Aorta (tissue), 5 donors: ENCODE measurements at places on chromosomes 11 and 22. TPM values are rescaled to one million over a fixed set of nuclear protein-coding genes. Genes with fewer than 3 reads are reported as not detected.
A peak's percentile ranks its signal among the peaks of the same experiment; 100 is the strongest.

The ART1 gene
- not detected for total RNA-seq

The HOATZ gene
- not detected for total RNA-seq

The TBX10 gene
- total RNA-seq = not detected

The BAIAP2L2 gene
- 0.48 TPM for total RNA-seq

The KCNJ4 gene
- total RNA-seq = not detected

GRCh38 chr22:24587948-24588347, 4.9 kb downstream of the LRRC75B start:
- DNase-seq = no peak

GRCh38 chr11:111796696-111797095, 30.5 kb upstream of the PPP2R1B start:
- DNase-seq = no peak

- DNase-seq = no peak
These were observed 299.1 kb downstream of the KIRREL3 start for GRCh38 chr11:126701520-126701897.

DNA sequence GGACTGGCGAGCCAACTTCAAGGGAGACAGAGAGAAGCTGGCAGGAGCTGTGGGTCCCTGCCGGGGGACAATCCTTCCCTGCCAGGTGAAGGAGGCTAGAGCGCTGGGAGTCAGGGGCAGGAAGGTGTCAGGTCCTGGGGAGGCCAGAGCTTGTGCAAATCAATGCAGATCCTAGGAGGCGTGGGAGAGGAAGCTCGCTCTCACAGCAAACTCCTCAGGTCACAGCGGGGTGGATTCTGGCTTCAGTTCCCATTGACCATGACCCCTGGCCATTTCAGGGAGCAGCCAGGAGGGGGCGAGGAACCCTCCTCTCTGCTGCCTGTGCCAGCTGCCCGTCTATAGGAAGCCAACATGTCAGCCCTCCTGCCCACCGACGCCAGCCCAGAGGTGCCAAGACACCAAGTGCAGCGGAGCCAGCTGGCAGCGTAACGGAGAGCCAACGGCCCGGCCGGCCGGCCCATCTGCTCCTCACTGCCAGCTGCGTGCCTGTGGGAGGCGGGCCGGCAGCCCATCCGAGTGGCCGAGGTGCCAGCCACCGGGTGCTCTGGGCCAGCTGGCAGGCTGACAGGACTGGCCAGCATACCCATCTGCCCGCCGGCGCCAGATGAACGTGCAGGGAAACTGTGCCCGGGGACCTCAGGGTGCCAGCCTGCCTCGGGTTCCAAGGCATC, 374.8 kb downstream of the MIAT start:
- peak; percentile 83 for DNase-seq

- no peak for DNase-seq
These were observed 30.2 kb downstream of the GGT5 start for GRCh38 chr22:24214467-24215285.

DNA sequence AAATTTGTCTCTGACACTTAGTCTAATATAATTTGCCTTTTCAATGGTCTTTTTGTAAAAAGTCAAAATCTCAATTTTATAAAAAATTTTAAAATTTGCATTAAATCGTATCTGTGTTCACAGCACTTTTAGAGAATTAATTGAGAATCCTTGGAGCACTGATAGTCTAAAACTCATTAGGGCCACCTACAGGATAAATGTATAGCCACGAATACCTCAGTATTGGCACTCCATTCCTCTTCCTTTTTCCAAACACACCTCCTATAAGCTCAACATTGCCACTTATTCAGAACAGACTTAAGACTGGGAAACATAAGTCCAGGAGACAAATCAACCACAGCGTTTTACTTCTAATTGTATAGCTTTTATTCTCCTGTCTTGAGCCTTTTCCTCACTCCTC, 776.0 kb upstream of the ARHGAP42 start:
- no peak for DNase-seq

DNA sequence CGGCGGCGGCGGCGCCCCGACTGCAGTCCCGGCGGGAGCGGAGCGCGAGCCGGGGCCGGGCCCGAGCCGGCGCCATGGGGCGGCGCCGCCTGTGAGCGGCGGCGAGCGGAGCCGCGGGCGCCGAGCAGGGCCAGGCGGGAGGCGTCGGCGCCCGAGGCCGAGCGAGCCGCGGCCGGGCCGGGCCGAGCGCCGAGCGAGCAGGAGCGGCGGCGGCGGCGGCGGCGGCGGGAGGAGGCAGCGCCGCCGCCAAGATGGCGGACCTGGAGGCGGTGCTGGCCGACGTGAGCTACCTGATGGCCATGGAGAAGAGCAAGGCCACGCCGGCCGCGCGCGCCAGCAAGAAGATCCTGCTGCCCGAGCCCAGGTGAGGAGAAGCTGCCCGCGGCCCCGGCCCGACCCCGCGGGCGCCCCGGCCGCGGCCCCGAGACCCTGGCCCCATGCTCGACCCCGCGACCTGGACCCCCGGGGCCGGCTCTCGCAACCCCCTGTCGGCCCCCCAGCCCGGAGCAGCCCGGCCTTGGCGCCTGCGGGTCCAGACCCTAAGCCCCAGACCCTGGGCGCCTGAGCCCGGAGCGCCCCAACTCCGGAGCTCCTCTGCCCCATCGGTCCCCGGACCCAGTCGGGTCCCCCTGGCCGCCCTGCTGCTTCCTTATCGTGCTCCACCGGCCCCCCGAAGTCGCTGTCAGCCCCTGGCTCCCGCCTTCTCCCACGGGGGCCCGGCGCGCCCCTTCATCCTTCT, at the start of gene GRK2:
Gene GRK2, plus strand, starts transcription at position 25 of the 739 bp plus-strand sequence. Its CDS starts 227 bp downstream, at position 252.
- peak; percentile 75 for DNase-seq

GRCh38 chr11:47464483-47464882, 15.5 kb upstream of the RAPSN start:
- DNase-seq = no peak

DNA sequence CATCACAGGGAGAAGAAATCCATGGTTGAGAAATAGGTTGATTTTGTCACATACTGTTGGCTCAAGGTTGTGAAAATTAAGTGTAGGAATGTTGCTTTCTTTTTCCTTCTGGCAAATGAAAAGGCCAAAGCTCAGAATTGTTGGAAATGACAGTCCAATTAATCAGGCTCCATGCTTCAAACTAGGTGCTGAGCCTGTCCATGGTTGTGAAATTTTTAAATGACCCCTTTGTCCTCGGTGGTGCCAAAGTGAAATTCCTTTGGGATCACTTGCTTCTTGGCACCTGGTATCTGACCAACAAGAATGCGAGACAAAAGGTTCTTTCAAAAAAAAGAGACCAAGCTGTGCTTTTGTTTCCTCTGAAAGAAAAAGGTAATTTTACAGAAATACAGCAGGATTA, 451.9 kb downstream of the ETS1 start:
- no peak for DNase-seq

GRCh38 chr11:1209371-1210057, 13.4 kb upstream of the MUC5B start:
- no peak for DNase-seq

DNA sequence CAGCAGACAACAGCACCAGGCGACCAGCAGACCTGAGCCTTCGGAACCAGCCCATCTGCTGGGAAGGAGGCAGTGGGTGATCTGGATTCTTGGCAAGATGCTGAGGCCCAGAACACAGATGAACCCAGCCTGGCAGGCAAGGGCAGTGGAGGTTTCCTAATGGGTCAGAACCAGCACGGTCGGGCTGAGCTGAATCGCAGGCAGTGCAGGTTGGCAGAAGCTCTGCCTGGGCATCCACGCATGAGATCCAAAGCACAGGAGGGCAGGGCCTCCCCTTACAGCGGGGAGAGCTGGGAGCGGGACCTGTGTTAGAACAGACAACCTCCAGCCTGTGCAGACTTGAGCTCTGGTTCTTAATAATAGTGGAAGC, 47.5 kb downstream of the DSCAML1 start:
- DNase-seq = no peak
